NB4 (cell line): ENCODE measurements at places on chromosomes 1 and 21.

- DNase-seq = no peak
These were observed 574.7 kb upstream of the ADGRL2 start for GRCh38 chr1:81225789-81226602.

GRCh38 chr1:90187323-90187585 lies 192.3 kb downstream of the ZNF326 start:
- no peak for DNase-seq

DNA sequence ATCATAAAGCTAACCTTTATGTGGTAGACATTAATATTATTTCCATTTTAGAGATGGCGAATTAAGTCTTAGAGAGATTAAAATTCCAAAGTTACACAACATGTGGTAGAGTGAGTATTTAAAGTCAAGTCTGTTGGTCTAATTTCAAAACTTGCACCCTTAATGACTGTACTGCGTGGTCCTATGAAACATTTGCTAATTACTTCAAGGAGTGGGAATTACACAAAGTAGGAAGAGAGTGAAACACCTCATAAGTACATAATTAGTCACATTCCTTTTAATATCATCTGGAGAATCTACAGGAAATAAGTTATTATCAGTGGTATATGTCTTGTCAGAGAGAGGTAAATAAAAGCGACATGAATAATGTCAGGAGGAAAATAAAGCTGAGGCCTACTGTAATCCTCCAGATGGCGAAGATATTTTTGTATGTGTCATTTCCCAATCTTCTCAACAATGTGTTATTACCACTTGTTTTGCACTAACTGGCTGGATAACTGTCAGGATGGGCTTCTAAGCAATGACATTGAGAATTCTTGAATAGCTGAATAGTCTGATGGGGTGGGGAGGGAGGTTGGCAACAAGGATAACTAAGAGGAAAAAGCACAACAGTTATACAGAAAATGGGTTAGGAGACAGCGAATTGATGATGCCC lies 95.5 kb downstream of the TNFSF18 start:
- DNase-seq = no peak

- DNase-seq = no peak
These were observed 60.2 kb downstream of the GLUL start for GRCh38 chr1:182331387-182331786.

GRCh38 chr1:171939740-171940139 lies 98.4 kb downstream of the DNM3 start:
- DNase-seq = no peak

DNA sequence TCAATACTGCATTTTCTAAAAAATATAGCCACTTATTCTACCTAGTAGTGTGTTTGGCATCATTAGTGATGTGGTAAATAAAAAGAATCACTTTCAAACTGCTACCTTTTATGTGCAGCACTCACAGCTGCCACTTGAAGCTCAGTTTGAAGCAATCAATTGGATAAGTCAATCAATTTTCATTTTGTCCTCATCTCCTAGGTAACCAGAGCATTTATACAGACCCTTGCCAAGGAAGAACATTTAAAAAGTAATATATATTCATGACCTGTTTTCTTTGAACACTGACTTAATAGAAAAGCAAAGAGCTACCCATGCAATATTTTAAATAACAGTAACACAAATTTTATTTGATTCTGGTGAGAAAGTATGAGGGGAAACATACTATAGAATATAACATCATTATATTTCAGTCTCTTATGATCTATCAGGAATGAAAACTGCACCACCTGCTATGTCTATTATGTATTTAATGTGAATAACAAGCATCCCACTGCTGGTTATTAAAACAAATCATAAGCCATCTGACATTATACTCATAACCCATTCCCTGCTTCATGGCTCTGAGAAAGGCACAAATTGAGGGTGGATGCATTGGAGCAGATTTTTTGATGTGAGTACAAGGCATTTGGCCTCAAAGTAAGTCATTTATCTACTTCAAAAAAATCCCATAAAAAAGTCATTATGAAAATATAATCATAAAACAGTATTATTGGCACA lies 168.4 kb upstream of the C21orf91 start:
- no peak for DNase-seq

DNA sequence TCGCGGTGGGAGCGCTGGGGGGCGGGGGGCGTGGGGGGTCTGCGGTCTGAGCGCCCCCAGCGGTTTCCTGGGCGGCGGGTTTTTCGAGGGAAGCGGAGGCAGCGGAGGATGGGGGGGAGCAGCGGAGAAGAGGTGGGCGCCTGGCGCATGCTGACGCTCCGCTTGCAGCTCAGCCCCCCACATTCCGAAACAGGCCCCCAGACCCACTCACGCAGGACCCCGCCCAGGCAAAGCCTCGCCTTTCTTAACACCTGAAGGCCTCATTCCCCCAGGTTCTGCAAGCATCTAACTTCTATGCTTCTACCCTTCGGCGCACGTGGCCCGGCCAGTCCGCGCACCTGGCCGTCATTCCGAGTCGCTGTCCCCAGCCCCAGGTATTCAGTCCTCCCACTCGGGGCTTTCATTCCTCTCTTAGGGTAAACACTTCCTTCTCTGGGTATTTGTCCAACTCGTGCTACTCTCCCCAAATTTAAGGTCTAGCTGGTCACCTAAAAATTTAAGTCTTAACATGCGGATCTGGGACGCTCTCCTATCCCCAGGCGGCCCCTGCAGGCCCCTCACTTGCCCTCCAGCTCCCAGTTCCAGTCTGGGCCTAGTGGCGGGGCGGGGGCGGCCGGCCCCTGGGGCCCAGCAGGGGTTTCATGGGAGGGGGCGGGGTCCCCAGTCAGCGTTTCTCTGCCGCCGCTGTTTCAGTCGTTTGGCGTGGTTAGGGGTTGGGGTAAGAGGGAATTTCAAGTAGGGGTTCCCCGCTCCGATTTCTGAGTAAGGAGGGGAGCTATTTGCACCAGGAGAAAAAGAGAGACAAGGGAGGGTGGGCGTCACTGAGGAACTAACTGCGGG lies 2.8 kb upstream of the ZBTB7B start:
- DNase-seq = peak; percentile 89

- no peak for DNase-seq
These were observed 219.3 kb upstream of the GREM2 start for GRCh38 chr1:240831191-240831631.

DNA sequence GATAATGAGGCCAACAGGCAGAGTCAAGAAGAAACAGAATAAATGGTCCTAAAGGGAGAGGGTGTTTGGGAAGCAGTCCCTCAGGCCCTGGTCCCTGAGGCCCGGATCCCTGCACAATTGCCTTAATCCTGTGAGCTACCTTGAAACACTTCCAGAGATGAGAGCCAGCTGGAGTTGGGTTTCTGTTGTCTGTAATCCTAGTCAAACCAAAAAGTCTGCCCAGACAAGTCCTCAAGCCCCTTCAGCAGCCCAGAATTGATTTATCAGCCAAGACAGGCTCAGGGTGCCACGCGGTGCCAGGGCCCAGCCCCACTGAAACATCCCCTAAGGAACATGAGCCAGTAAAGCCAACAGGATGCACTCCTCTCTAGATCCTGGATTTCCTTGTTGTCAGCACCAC lies 16.4 kb upstream of the CLSTN1 start:
- DNase-seq = no peak

DNA sequence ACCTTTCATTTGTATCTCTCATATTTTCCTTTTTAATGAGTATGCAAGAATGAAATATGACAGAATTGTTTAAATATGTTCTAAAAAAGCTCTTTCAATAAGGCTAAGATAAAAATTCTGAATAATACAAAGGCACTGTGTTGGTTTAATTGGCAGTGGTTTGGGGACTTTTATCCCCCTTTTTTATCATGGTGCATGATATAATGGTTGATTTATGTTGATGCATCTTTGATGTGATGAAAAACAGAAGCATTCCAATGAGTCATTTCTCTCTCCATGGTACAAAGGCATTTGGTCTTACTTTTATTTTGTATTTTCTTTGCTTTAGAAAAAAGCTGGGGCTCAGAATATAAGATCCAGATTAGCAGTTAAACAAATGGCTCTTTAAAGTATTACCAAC lies 127.2 kb upstream of the GREM2 start:
- no peak for DNase-seq

DNA sequence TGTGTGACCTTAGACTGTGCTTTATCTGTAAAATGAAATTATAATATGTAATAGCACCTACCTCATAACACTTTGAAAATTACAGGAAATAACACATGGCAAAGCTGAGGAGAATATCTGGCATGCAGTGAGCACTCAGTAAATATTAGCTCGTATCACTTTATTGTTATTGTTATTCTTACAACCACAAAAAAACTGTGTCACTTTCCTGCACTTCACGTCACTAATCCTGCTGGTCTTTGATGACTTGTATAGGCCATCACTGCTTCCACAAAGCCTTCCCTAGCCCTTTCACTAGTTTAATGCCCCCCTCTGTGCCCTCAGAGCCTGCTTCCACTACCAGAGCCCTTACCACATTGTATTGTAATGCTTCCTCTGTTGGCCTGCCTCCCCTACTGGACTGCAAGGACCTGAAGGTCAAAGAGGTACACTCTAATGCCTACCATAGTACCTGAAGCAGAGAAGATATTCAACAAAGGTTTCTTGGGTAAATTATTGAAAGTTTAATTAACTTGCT lies 231.6 kb downstream of the NFIA start:
- DNase-seq = no peak

DNA sequence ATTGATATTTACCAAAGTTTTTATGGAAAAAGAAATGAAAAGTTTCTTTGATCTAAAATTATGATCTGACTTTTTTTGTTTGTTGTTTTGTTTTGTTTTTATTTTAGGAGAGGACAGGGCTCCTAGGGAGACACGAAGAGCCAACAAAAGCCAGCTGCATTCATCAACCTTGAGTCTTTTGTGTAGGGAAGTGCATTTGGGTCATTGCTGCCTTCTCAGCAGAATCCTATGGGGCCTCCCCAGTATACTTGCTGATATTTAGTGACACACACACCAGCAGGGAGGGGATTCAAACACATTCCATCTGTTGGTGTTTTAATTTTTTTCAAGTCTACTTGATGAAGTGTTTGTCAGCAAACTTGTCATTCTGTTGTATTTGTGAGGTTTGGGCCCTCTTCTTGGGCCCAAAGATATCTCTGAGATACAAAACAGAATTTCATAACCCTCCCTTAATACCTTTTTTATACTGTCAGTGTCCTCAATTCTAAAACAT lies 203.5 kb downstream of the NTNG1 start:
- no peak for DNase-seq

GRCh38 chr1:71088645-71089287 lies 7.9 kb upstream of the ZRANB2 start:
- no peak for DNase-seq

DNA sequence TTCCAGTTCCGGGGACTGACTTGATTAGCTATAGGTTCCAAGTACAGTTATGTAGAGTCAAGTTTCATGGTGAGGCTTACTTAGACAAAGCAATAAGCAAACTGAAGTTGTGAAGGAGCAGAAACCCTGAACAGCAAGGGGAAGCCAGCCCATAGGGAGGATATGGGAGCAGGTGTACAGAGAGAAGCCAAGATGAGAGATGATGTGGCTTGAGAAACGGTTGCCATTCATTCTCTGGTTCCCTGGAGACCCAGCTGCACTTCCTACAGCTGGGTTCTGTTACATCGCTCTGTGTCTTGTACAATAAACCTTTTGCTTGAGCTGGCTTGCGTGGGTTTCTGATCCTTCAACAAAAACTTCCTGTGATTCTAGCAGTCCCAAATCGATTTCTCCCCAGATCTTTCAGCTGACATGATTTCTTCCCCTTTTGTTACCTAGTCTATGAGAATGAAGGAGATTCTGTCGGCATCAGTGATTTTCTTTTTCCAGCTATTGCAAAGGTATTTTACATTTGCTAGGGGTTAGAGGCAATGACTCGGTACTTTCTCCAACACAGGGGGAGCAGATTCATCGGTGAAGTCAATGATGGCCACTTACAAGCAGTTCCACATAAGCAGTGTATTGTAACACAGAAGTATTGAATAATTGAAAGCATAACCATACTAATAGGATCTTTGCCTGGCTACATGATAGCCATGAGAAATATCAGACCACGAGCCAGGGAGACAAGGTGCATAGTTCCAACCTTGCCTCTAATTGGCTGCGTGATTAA lies 67.3 kb downstream of the URB2 start:
- peak; percentile 50 for DNase-seq

DNA sequence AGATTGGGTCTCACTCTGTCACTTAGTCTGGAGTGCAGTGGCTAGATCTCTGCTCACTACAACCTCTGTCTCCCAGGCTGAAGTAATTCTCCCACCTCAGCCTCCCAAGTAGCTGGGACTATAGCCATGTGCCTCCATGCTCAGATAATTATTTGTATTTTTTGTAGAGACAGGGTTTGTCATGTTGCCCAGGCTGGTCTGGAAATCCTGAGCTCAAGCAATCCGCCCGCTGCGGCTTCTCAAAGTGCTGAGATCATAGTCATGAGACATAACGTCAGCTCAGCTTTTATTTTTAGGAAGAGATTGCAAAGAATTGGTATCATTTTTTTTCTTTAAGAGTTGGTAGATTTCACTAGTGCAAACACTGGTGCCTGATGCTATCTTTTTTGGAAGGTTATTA lies 244.9 kb downstream of the DSCAM start:
- DNase-seq = no peak

DNA sequence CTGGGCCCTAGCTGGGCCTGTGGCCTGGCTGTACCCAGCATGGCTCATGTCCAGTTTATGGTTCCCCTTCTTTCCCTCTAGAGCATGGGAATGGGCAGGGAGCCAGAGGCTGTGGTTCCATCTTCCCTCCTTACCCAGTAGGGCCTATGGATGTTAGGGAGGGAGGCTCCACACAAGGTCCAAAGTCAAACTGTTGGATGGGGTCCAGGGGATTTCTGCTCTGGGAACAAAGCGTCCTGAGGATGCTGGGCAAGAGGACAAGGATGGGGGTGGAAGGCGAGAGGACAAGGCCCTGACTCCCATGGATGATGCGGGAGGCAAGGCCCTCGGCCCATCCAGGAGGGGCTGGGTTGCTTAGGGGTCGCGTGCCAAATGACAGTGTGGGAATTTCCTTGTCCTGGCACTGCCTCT lies 17.3 kb downstream of the CSF1 start:
- no peak for DNase-seq

GRCh38 chr1:169138866-169139670 lies 32.6 kb downstream of the ATP1B1 start:
- DNase-seq = no peak

GRCh38 chr1:189675712-189676244 lies 801.9 kb downstream of the BRINP3 start:
- DNase-seq = no peak

GRCh38 chr1:16094453-16095158 lies 21.2 kb upstream of the FAM131C start:
- no peak for DNase-seq

DNA sequence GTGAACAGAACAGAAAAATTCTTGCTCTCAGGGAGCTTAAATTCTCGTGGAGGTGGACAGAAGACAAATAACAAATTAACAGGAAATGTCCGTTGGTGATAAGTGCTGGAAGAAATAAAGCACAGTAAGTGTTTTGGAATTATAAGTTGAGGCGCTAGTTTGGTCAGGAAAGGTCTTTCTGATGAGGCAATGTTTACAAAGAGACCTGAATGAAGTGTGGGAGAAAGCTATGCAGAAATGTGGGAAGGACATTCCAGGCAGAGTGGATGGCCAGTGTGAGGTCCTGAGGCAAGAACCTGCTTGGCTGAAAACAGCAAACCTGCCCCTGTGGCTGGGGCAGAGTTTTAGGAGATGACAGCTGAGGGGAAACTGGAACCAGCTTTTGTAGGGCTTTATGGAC lies 23.3 kb downstream of the NGF start:
- no peak for DNase-seq
